Neural crest cell (in vitro differentiated cells): ENCODE measurements at places on chromosomes 5 and 9.

GRCh38 chr5:36842087-36842486 lies 34.5 kb upstream of the NIPBL start:
- no peak for DNase-seq

- DNase-seq = no peak
Measured at GRCh38 chr5:171010086-171010485, 148.3 kb downstream of the RANBP17 start.

- no peak for DNase-seq
Measured at GRCh38 chr5:144179226-144179625, 8.6 kb downstream of the KCTD16 start.

DNA sequence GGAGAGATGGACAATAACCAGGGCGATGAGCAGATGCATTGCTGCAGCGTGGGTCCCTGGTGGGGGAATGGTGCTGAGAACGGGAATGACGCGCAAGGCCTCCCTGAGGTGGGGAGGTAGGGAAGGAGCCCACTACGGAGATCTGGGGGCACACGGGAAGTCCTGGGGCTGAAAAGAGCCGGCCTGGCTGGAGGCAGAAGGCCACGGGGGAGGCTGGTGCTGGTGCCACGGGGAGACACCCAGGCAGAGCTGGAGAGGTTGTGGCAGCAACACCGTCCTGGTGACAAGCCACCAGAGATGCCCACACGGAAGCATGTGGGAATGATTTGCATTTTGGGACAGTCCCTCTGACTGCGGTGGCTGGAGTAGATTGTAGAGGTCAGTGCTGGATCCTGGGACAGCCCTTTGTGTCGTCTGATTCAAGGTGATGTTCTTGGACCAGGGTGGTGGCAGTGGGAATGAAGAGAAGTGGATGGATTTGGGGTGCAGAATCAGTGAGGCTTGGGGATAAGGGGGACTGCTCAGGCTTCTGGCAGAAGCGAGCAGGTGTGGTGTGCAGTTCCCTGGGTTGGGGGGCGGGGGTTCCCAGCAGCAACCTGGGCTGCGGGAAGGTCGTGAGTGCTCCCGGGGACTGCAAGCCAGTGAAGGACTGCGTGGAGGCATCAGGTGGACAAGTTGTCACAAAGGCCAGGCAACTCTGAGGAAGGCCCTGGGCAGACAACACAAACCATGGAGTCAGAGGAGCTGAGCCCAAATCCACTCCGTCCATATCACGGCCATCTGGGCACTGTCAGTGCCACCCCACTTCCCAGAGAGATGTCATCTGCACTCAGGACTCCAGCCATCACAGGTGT lies 25.2 kb upstream of the CNOT6 start:
- DNase-seq = no peak

GRCh38 chr9:655875-656274 lies 185.6 kb upstream of the DMRT1 start:
- no peak for DNase-seq

GRCh38 chr5:143671021-143671420 lies 140.9 kb upstream of the HMHB1 start:
- no peak for DNase-seq

DNA sequence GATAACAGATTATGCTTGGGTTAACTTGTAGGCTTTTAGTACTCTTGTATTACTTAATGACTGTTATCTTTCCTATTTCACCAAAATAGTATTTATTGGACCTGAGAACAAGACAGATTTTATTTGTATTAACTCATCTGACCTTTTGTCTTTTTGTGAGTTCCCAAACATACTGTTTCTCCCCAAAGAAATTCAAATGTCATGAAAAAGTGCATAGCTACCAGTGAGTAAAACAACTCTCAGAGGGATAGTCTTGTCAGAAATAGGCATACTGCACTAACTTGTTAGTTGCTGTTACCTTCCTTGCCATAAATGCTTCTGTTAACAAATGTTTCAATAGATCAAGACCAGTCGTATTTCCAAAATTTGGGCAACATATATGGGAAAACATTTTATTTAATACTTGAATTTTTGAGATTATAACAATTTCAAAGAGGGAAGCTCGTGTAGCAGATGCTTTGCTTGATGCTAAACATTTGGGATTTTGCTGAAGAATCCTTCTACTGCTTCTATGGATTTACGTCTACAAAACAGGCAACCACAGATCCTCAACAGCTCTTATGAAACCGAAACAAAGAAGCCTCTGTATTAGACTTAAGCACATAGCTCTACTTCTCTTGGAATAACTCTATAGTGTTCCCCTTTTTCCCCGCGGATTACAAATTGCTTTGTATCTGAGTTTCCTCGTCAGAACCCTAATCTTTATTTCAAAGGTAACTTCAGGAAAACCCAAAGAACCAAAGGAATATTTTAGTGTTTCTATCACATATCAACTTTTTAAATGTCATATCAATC lies 248.8 kb downstream of the MCTP1 start:
- DNase-seq = no peak

DNA sequence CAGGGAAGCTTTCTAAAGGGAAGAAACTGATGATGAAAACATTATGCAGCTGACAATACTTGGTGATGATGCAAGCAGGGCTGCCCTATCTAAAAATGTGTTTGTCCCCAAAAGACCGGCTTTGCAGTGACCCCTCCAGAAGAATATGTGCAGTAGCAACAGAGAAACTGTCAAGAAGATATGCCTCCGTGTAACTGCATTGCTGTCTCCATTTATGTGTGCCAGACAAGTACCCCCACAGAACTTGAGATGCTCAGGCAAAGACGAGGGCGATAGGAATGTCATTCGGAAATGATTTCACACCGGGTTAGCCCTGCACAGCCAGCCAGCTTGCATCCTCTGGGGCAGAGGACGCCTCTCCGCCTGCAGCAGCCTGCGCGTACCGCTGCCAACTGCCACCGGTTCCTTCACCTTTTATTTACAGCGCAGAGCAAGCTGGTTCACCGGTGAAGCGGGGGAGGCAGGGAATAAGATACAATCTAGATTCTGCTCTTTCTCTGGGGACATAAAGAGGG lies 2.0 kb downstream of the GABBR2 start:
- no peak for DNase-seq

DNA sequence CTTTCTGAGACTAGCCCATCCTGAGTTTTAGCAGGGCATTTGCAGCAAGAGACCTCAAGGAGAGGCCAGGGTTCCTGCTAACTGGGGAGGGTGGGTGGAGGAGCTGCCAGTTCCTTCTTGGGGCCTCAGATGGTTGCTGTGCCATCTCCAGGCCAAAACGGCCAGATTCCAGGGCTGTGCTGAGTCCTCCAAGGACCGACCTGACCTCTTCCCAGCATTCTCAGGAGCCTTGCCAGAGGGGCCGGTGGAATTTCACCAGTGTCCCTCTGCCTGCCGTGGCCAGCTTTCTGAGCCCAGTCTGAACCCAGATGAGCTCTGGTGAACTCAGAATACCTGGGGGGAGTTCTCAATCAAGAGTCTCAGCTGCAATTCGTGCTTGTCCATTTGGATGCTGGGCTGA lies 54.3 kb downstream of the TSTD2 start:
- DNase-seq = no peak
